ENCODE measurements at places on chromosomes 4 and X. TPM values are rescaled to one million over a fixed set of nuclear protein-coding genes. Genes with fewer than 3 reads are reported as not detected.
A peak's percentile ranks its signal among the peaks of the same experiment; 100 is the strongest.

- peak; percentile 70 for DNase-seq
Measured at GRCh38 chr4:147019091-147019490, 73.4 kb upstream of the TTC29 start.

DNA sequence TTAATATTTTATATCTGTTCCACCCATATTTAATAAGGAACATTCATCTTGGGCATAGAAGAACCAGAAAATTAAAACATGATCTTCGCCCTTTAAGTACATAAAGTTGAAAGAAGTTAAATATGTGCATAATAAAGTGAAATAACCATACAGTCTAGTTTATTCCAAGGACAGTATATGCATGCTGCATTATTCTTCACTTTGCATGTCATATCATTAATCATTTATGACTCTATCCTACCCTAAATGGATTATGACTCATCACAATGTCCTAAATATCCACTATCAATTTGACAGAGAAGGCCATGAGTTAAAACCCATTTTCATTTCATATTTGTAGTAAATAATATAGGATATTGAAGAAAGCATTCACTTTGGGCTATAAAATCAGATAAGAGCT, 576.5 kb upstream of the GNPDA2 start:
- no peak for DNase-seq

- DNase-seq, result no peak
Measured at GRCh38 chrX:84690228-84690627, 188.0 kb upstream of the HDX start.

DNA sequence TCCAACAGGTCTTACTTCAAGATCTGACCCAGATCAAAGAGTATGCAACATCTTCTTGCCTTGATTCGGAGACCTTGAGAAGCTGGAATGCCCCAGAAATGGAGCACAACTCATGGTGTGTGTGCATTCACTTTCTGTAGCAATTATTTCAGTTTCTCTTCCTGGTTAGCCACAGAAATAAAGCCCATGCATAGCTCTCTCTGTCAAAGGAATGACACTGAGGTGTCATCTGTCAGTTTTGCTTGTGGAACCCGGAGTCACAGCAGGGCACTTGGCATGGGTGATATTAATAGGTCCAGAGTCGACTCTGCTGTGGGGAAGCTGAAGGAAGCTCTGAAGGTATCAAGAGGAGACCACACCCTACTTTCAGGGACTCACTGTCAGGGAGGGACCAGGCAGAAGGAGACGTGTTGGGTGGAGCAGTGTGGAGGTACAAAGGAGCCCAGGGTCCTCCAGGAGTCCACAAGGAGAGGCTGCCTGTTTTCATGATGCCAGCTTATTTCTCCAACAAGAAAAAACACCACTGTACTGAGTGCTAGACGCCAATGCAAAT, 10.7 kb downstream of the CLNK start:
- DNase-seq, result no peak

DNA sequence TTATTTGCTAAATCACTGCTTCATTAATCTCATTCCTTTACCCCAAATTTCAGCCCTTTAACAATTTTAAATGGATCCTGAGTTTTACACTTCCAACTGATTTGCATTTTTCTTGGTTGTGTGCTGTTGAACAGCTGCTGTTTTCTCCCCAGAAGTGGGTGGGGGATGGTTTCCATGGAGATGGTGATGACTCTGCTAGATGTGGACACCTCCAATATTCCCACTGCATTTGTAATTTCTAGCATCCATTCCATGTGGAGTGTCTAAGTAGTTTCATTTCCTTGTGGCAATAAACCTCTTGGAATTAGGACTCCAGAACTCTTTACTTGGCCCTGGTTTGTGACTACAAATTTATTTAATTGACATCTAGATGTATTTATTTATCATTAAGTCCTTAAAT, 330.4 kb downstream of the GBA3 start:
- DNase-seq, result no peak

DNA sequence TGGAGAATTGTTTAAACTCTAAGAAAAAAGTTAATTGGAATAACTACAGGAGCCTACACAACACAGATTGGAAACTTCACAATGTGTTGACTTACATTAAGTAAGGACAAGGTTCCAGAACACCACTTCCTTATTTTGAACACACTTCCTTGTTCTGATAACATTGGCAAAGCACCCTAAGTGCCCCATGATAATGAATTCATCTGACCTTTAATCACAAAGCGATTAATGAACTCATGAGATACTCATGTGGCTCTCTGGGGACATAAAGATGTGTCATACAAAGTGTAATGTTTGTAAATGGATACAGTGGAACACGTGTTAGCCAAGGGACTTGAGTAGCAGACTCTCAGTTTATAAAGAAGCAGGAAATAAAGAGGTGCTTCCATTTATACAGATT, 69.0 kb upstream of the ATOH1 start:
- no peak for DNase-seq

DNA sequence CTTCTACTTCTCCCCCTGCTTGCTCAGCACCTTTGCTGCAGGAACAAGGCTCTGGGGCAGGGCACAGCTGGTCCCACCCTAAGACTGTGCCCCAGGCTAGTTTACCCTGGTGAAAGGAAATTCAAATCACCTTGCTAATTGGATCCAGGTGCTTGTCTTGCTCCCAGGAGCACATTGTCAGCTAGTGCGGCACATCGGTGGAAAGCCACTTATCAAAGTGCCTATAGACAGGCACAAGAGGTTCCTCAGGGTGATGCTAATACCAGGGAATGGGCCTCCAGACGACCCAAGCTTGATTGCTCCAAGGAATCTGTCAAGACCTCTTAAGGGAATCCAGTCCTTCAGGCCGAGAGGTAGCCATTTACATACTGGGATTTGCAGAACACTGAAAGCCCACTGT, 64.5 kb upstream of the PRPS1 start:
- DNase-seq, result no peak

- no peak for DNase-seq
Measured at GRCh38 chr4:14386196-14386595, 616.1 kb upstream of the CPEB2 start.

GRCh38 chr4:94221916-94222315, 14.3 kb downstream of the SMARCAD1 start:
- no peak for DNase-seq

DNA sequence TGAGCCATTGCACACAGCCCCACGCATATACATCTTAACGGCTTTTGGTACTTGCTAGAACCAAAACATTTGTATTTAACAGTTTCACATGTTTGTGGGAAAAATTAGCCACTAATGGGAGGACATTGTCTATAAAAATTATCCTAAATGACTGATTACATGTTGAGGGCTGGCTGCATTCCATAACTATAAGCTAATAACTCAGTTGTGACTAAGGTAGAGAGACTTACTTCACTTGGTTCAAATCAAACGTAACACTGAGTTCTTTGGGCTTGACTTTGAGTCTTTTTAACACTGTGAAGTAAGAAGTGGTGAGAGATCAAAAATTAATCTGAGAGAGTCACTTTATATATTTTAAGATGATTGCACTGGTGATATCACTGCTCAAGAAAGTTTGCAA, 47.9 kb upstream of the PGRMC2 start:
- DNase-seq, result no peak

DNA sequence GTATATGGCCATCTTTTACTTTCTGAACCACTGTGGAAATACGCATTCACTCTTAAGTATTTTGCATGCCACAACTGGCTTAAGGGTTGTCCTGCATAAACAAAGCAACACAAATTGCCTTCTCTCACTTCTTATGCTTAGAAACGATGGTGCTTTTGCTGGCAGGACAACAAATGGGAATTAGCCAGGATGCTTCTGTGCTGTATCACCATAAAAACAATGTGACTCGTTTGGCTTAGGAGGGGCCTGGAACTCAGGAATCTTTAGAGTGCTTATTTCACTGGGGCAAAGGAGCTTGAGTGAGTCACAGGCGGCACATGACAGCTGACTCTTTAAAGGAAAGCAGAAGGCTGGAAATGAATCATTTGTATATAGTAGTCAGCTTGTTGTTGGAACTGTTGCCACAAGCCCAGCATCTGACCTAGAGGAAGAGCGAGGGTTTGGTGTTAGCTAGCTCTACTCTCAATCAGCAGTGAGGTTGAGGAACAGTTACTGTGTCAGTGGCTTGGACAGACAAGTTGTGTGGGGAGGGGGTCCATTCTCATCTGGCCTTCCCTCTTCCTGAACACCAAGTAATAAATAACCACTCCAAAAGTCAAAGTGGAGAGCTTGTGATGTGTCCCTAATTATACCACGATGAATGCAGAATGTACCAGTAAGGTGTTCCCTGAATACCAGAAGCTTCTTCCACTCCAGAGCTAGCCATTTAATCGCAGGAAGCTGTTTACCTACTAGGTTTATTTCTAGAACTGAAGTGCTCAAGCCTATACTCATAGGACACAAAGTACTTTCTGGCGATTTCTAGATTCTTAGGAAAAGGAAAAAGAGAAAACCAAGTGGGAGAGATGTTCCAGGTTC, 293.1 kb downstream of the CAMK2D start:
- DNase-seq, result peak; percentile 51

Gene ARAP2
- total RNA-seq, result 3.9 TPM

Gene FANCB
- 8.8 TPM for total RNA-seq

Gene KIT
- 2.0 TPM for total RNA-seq

DNA sequence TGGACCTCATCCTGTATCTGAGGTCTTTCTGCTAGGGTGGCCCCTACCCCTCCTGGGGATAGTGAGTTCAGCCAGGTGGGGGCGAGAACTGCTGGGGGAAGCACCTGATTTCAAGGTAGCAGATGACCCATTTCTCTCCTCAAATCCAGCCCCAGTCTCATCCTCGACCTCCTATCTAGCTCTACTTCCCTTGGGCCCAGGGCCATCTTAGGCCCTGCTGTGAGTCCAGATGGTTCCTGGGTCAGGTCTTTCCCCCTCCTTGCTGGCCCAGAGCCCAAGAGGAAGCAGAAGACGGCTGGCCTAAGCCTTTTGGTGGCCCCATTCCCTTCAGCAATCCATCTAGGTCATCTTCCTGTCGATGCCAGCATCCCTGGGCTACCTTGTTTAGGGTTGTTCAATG, 3.3 kb downstream of the CDK16 start:
- no peak for DNase-seq

GRCh38 chr4:43560047-43560446, 667.5 kb downstream of the GRXCR1 start:
- DNase-seq, result no peak

DNA sequence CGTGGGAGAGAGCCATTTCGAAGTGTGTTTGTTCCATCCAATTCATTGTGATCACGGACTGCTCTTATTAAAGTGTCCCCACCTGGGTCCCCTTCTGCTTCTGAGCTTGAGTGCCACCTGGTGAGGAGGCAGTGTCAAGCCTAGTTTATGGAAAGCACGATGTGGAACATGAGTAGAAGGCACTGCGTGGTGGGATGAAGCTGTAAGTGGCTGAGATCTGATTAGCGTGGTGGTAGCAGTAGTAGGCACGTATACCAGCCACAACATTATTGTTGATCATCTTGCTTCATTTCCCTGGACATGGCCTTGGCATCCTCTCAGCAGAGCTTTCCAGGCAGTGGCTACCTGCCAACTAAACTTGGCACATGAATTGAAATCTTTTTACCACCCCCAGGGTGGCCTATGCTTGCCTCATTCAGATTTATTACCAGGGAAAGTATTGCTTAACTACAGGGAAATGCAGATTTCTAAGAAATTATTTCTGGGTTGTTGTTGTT, 46.4 kb downstream of the GPAT3 start:
- DNase-seq, result peak; percentile 12
